ENCODE measurements at places on chromosomes 2 and 18.
A peak's percentile ranks its signal among the peaks of the same experiment; 100 is the strongest.

GRCh38 chr18:23300231-23300805, 152.8 kb upstream of the RIOK3 start:
- no peak for DNase-seq

DNA sequence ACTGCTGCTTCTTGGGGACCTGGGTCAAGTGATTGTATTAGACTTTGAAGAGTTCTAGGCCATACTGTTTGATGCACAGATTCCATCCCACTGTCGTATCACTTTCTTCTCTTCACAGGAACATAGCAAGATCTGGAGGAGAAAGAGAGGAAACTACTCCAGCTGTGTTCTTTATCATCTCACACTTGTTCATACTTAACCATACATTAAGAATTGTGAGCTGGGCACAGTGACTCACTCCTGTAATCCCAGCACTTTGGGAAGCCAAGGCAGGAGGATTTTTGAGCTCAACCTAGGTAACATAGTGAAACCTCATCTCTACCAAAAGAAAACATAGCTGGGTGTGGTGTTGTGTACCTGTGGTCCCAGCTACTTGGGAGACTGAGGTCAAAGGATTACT, 111.7 kb downstream of the PARD3B start:
- no peak for DNase-seq

DNA sequence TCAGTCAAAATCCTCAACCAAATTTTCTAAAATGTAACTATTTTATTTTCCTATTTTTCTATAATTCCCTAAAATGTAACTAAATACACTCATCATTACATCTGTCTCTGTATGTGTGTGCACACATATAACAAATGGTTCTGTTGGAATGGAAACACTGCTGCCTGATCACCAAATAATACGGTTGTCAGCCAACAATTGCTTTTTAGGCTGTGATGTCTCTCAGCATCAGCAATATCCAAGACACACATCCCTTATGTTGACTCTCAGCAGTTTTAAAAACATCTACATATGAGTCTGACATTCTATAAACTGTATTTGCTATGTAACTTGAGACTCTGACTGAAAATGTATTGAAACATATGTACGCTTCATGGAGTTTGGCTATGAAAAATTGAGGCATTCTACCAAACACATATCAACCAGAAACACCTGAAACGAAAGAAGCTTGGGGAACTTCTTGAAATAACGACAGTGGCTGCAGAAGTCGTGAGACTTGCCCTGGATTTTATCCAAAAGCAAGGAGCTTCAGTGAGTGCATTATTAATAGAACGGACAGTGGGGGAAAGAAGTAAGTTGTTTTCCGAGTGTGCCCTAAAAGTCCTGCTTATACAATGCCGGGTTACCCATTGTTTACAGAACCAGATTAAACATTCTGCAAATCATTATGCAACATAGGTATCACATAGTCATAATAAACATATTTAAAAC, 110.2 kb upstream of the ITGB6 start:
- DNase-seq: no peak

DNA sequence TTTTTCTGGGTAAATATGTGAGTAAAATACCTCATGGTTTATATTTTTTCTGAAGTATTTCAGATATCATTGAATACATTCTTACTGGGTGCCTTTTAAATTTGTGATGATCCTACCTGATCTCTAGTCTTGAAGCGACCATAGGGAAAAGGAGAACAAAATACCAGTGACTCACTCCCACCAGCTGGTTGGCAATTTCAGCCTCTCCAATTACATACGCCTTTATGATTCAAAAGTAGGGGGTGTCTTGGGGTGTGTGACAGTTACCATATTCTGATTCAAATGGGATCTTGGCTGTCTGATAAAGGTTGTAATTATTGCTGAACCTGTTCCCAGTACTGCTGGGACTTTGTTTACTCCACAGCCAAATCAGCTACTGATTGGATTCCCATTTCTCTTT, 175.9 kb upstream of the NXPH2 start:
- DNase-seq: no peak

DNA sequence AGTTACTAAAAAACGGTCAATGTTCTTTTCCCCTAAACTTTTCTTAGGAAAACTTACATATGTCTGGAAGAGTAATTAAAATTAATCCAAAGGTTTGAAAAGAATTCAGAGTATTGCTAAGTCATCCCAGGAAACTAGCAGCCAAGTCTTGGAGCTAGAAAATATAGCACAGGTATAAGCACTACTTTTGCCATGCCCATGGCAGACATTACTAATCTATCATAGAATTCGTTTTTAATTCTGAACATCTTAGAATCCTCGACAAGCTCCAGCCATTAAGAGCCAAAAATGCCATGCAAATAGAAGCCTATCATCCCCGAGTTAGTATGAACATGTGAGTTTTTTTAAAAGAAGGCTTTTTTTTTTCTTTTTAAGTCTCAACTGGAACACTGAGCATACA, 395.0 kb downstream of the ZEB2 start:
- no peak for DNase-seq

GRCh38 chr2:28956415-28956826, 24.7 kb upstream of the TOGARAM2 start:
- DNase-seq: no peak

- DNase-seq: peak; percentile 65
Measured at GRCh38 chr2:26692279-26692896, at the start of gene KCNK3. TSS of gene KCNK3 (plus strand) at chr2:26692722. CDS start at chr2:26692876, 154 bp downstream.

DNA sequence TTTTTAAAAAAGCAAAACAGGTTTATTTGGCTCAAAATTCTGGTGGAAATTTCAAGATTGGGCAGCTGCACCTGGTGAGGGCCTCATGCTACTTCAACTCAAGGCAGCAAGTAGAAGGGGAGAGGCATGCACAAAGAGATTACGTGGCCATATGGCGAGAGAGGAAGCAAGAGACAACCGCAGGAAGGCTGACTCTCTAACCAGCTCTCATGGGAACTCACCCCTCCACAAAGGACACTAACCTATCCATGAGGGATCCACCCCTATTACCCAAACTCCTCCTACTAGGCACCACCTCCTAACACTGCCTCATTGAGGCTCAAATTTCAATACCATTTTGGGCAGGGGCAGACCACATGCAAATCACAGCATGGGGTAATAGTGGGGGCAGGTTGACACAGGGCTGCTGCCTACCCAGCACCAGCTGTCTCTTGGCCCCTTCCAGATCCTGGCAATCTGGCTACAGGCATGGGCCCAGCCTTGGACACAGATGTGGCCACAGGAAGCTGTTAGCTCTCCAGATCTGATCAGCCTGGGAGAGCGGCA, 2.0 kb upstream of the CAPN10 start:
- DNase-seq: peak; percentile 10

DNA sequence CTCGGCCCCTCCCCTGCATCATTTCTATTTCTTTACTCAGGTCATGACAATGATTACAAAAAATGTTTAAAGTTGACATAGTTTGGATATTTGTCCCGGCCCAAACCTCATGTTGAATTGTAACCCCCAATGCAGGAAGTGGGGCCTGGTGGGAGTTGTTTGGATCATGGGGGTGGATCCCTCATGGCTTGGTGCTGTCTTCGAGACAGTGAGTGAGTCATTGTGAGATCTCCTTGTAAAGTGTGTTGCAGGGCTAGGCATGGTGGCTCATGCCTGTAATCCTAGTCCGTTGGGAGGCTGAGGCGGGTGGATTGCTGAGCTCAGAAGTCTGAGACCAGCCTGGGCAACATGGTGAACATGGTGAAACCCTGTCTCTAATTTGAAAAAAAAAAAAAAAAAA, 9.2 kb upstream of the MAP4K4 start:
- DNase-seq: no peak

Data from NCI-H1436 (cell line).